AG09319 (cell line): ENCODE measurements at places on chromosomes 16 and 17.

DNA sequence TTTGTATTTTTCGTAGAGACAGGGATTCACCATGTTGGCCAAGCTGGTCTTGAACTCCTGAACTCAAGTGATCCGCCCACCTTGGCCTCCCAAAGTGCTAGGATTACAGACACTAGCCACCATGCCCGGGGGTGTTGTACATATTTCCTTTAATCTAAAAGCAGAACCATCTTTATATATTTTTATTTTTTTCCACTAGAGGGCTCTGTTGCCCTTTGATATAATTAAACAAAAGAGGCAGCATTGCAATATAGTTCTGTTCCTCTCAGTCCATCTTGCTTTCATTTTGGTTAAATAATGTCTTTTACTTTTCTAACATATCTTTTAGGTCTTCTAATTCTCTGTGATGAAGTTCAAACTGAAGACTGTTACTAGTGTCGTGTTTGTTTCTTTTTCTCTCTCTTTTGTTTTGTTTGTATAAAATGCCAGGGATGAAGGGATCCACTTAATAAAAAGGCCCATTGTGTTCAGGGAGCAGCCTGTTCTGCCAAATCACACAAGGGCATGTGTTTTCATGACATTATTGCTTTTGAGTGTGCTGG lies 23.4 kb downstream of the WWOX start:
- no peak for DNase-seq

- DNase-seq, result no peak
Observed at GRCh38 chr16:50284131-50284911, 18.0 kb downstream of the ADCY7 start.

DNA sequence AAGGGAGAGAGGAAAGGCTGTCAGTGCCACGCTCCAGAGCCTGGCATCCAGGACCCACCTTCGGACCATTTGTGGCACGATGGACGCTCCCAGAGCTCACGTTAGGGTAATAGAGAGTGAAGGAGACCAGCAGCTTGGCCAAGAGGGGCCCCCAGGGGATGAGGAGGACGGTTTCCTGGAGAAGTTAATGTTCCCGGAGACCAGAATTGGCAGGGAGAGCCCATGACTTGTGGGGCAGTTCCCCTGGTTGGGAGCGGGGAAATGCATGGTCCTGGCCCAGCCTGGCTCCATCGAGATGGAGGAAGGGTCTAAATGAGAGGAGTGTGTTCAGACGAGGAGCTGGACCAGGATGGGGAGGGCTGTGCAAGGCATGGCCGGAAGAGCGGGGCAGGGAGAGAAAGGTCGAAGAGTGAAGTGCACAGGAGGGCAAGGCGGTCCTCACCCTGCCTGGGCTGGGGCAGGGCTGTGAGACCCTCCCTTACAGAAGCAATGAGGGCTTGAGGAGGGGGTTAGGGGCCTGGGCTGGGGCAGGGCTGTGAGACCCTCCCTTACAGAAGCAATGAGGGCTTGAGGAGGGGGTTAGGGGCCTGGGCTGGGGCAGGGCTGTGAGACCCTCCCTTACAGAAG lies 2.9 kb upstream of the HIC1 start:
- DNase-seq, result no peak

GRCh38 chr16:31329671-31330552 lies 25.1 kb upstream of the ITGAX start:
- no peak for DNase-seq

GRCh38 chr17:83189044-83190003 lies 109.9 kb downstream of the METRNL start:
- DNase-seq, result peak; percentile 56

GRCh38 chr17:11363565-11364117 lies 122.6 kb downstream of the SHISA6 start:
- DNase-seq, result no peak

DNA sequence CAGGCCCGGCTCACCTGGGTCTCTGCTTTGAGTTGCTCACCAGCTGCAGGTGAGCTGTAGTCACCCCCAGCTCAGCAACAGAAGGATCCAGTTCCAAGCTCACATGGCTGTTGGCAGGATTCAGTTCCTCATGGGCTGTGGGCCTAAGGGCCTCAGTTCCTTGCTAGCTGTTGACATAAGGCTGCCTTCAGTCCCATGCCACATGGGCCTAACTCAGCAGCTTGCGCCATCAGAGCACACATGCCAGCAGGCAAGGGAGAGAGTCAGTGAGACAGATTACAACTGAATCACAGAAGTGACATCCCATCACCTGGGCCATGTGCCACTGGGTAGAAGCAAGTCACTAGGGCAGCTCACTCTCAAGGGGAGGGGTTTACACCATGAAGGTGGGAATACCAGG lies 24.7 kb downstream of the PSMD7 start:
- DNase-seq, result no peak

DNA sequence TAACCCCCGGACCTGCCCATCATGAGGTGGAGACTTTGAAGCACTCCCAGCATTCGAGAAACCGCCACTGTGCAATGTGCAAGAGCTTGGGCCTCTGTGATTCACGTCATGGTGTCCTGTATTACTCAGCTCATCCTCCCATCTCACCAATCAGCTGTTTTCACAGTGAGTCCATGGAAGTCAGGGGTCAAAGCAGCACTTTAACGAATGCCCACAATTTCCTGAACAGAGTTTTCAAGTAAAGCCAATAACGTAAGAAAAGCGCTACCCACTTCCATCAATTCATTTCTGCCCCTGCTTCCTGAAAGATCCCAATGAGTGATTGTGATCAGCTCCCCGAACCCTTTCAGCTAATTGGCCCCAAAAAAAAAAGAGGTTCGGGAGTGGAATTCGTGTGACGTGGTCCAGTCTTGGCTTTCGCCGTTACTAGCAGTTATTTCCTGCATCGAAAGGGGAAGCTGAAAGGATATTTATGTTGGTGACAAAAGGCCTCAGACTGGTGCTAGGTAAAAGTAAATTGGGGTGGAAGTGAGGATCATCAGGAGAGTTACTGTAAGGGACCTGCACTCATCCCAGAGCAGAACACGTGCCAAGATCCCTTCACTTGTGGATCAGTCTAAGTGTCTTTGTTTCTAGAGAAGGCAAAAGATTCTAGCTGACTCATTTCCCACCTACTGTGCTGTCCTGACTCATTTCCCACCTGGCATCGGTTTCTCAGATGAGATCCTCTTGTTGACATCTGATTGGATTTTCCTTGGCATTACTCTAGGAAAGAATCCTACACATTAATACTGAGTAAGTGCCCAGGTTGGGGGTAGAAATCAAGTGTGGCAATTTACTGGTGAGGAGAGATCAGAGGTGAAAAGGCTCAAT lies 136.7 kb upstream of the NUDT7 start:
- DNase-seq, result no peak

DNA sequence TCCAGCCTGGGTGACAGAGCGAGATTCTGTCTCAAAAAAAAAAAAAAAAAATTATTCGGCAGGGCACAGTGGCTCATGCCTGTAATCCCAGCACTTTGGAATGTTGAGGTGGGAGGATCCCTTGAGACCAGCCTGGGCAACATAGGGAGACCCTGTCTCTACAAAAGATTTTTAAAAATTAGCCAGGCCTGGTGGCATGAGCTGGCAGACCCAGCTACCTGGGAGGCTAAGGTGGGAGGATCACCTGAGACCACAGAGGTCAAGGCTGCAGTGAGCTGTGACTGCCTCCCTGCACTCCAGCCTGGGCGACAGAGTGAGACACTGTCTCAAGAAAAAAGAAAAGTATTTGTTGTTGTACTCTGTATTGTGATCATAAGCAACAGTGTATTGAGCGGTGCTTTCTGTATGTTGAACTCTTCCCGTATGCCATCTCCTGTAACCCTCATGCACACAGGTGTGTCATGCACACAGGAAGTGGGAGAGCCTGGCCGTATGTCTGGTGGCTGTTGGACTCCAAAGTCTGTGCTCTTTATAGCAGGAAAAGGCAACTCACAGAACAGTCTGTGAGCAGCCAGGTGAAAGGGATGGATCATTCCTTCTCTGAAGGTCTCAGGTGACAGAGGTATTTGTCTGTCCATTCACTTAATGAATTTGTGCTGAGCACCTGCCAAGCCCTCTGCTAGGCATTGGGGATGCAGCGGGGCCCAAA lies 17.1 kb downstream of the CDH1 start:
- DNase-seq, result no peak

DNA sequence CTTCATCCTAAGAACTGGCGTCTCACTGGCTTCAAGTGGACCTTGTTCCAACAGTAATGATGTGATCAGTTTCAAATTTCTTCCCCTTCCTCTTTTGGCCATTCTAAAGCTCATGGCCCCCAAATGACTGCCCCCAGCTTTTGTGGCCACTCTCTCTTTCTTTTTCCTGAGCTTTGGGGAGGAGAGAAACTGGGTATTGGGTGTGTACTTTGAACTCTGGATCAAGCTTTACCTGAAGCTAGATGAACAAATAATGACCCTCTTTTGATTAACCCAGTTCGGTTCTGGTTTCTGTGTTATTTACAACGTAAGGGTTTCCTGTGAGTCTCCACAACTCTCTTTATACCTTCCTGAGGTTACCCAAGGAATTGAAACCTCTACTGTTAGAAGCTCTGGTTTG lies 132.7 kb downstream of the FTO start:
- no peak for DNase-seq

- no peak for DNase-seq
Observed at GRCh38 chr16:8182761-8183160, 407.6 kb downstream of the TMEM114 start.

DNA sequence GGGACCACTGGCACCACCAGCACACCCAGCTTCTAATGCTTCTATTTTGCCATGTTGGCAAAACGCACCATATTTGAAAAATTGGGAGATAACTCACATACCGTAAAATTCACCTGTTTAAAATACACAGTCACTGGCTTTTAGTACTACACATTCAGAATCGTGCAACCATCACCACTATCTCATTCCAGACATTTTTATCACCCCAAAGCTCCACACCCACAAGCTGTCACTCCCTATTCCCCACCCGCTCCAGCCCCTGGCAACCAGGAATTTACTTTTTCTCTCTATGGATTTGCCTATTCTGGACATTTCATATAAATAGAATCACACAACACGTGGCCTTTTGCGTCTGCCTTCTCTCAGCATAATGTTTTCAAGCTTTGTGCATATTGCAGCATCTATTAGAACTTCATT lies 25.0 kb downstream of the PPL start:
- DNase-seq, result peak; percentile 31

GRCh38 chr17:44575403-44575802 lies 18.1 kb downstream of the FZD2 start:
- DNase-seq, result no peak

GRCh38 chr16:83706394-83706793 lies 101.4 kb upstream of the HSBP1 start:
- DNase-seq, result peak; percentile 24

DNA sequence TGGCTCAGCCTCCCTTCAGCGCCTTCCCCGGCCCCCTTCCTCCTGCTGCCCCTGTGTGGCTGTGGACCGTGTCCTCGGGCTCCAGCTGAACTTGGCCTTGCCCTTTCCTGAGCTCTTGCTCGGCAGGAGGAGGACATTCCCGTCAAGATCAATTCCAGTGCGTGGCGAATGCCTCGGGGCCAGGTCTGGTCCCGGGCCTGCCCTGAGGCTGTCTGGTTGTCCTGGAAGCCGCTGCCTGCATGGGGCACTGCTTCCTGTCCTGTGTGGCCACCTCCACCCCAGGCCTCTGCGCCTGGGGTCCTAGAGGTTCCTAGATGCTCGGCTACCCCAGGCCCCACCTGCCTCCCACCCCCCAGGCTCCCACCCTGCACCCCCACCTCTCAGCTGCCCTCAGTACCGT lies 12.8 kb downstream of the BAHCC1 start:
- DNase-seq, result no peak

- DNase-seq, result no peak
Observed at GRCh38 chr16:4138713-4139112, 22.5 kb upstream of the ADCY9 start.

DNA sequence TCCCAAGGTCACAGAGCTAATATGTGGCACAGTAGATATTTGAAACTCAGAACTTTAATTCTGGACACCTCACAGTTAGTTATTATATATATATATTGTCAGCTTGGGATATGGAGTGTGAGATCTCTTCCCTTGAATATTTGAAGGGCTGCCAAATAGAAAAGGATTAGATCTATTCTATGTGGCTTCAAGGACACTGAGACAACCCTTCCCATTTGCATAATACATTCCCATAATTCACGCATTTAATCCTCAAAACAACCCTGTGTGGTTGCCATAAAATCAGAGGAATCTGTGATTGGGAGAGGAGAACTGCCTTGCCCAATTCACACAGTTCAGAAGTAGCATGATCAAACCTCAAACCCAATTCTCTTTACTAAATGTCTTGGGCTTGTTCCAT lies 365.8 kb upstream of the DYNLRB2 start:
- no peak for DNase-seq

DNA sequence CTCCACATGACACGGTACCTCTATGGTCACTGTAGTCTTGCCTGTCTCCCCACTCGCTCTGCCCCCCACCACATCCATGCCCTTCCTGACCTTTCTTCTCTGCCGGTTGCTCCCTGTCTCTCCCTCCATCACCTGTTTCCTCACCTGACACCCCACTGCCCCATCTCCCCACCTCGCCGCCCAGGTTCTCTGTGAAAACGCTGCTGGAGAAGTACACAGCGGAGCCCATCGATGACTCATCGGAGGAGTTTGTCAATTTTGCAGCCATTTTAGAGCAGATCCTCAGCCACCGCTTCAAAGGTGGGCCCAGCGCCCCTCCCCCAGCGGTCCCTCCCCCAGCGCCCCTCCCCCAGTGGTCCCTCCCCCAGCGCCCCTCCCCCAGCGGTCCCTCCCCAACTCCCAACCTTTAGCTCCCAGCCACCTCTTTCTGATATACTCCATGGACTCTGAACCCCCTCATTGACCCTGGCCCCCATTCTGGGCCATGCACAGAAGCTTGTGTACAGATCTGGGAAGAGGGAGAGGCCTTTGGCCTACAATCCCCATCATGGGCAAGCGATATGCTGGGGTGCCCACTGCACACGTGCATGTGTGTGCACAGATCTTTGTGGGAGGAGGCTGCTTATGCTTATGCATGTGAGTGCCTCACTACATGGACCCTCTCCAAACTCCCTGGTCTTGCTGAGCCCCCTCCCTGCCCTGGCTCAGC lies 4.1 kb downstream of the RUNDC3A start:
- no peak for DNase-seq

DNA sequence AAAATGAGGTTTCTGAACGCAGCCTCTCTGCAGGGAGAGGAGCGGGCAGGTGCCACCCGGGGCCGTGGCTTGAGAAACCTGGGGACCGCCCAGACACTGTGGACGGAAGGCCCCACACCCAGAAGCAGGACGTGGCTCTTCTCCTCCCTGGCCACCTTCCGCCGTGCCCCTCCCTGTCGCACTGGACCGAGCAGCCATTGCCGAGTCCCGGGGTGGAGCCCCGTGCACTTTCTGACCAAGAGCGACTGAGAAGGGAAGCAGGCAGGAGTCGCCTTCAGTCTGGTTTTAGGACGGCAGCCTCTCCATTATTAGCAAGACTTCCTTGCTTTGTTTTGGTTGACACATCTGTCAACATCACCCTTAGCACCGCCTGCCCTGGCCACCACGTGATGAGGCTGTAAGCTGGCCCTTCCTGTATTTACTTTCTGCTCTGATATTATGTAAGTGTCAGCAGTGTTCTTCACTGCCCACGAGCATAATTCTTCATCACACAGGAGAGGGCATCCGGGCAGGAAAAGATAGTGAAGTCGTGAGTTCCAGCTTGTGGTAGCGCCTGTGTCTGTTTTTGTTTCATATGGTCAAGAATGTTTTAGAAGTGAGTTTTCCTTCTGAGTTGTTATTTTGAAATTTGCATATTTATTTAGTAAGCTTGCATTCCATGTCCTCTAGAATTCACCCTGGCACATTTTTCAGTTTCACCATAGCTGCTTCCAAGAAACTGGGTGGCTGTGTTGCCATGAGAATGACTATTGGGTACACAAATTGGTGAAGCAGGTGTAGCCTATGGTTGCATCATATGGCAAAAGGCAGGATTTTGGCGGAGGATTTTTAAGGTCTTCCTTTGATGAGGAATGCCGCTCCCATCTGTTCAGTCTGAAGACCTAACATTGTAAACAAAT lies 1.0 kb downstream of the HERPUD1 start:
- DNase-seq, result peak; percentile 45

- DNase-seq, result no peak
Observed at GRCh38 chr16:68764862-68765261, 27.8 kb downstream of the CDH1 start.
